ENCODE measurements at places on chromosomes 1 and 21. TPM values are rescaled to one million over a fixed set of nuclear protein-coding genes. Genes with fewer than 3 reads are reported as not detected.

DNA sequence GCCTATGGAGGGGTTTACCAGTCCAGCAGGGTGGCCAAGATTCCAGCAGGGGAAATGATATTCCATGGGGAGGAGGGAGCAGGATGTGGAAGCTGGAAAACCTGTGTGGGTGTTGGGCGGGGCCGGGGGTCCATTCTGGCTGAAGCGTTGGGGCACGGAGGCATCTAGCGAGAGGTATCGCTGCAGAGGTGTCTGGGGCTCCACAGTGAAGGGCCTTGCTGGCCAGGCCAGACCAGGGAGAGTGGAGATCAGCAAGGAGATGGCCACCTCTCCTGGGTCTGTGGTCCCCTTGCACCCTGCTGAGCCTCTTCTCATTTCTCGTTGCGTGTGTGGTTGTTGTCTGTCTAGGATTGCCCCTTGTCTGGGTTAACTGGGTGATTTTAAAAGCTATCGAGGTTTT lies 6.2 kb downstream of the COQ8A start:
- no peak for DNase-seq

- no peak for DNase-seq
These were observed 40.8 kb upstream of the LRRC3 start for GRCh38 chr21:44414291-44415072.

RSPH1 gene
- total RNA-seq: not detected

KCNJ9 gene
- not detected for total RNA-seq

DNA sequence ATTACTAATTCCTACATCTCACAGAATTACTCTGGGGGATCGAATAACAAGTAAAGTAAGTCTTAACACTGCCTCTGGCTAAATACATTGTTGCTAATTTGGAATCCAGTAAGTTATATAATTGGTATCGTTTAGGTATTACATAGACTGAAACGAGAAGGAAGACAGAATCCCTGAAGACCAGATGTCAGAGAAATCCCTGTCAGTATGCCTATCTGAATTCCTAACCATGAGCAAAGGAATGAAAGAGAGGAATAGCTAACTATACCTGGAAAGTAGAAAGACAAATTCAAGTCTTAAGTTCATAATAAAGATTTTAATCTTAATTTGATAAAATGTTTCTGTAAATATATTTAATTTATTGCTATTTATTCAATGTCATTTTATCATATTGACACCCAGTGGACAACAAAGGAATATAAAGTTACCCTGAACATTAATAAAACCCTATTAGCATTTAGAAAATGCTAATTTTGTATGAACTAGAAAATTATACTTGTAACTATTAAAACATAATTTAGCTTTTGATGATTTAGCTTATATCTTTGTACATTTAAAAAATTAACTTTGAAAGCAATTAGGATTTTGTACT lies 11.4 kb downstream of the DEPDC1 start:
- DNase-seq: no peak

MFN2 gene
- 52.5 TPM for total RNA-seq

- DNase-seq: no peak
These were observed 7.0 kb upstream of the MAST2 start for GRCh38 chr1:45796381-45796780.

- no peak for DNase-seq
These were observed 74.3 kb downstream of the DDR2 start for GRCh38 chr1:162706606-162707005.

DNA sequence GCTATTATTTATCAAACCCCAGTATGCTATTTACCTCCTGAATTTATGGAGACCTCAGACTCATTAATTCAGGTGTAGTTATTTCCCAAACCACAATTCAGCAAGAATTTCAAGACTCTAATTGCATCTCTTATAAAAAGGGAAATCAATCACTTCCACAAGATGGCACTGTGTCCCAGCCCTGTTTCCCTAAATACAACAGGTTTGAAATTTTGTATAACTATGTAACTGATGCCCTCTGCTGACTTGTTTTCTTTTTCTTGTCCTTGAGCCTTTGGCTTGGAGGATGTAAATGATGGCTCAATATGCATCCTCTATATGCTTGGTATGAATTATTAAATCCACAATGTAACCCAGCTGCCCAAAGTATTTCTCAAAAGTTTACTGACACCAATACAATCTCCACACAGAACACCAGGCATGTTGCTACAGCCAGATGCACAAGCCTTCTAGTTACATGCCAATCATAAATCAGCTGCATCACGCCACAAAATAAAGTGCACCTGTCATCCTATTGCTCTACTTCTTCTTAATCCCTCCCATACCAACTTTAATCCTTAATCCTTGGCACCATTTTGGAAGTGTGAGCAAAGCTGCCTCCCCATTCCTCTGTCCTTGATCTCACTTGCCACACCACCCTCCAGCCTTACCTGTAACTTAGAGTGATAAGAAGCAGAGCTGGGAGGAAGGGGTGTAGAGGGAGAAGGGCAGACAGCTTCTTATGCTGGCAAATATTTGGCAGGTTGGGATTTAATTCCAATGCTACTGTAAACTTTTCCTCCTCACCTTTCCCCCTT lies 9.0 kb downstream of the C1orf105 start:
- DNase-seq: peak; percentile 76

DNA sequence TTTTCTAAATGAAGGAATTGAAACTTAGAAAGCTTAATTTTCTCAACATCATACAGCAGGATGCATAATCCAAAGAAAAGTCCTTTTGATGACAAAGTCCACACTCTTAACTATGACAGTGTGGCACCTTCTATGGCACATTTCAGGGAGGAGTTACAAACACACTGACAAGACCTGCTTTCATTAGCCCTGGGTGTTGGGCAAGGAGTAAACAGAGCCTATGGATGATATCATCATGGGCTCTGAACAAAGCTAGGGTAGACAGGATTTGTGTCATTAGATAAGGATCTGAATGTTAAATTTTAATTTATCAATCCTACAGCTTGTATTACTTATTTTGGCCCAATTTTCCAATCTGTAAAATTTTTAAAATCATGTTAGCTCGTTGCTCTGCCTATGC lies 62.6 kb upstream of the DENND1B start:
- no peak for DNase-seq

SPRR1B gene
- total RNA-seq: not detected

WLS gene
- 66.1 TPM for total RNA-seq

HCRTR1 gene
- under 0.01 TPM for total RNA-seq

GRCh38 chr1:98910827-98911226 lies 93.8 kb downstream of the PLPPR5 start:
- no peak for DNase-seq

DNA sequence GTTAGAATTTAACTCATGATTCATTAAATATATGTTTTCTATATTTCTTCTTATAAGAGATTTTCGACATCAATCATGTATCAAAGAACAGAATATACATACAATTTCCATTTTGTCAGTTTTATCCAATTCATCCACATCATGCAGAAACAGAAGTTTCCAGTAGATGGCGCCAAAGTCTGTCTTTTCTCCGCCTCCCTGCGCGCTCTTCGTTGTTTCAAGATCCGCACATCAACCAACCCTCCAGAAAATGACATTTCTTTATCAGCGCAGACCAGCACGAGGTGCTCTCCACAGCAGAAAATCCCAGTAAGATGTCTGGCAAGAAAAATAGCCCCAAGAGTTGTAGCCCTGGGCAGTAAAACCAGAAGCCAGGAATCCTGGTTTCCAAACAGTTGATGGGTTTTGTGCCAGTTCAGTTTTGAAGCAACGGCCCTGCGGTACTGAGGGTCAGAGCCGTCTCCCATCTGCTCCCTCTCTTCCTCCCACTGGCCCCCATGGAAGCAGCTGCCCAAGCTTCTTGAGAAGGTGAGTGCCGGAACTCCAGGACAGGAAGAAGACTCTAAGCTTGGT lies 38.6 kb upstream of the GPR137B start:
- DNase-seq: peak; percentile 70

RBM11 gene
- total RNA-seq: 0.32 TPM

LCE3E gene
- total RNA-seq: not detected

DNA sequence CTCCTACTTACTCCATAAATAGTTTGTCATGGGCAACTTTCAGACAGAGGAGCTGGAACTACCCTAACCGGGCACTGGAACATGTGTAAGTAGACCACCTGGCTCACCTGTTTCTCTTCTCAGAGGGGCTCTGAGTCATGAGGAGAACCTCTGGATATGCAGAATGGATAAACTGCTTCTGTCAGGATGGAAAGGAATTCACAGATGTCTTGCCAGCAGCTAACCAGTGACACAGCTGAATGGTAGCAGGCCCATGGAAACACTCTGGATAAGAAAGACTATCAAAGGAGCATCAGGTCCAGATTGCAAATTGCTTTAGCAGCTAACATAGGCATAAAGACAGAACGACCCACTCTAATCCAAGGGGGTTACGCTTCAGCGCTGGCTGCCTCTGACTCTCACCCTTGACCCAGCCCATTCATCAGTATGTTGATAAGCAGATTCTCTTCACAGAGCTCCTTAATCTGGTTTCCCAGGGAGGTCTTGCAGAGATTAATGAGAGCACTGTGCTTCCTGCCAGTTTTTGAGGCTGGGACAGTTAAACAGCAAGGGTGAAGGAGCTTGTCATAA lies 54.2 kb downstream of the HIVEP3 start:
- peak; percentile 70 for DNase-seq

DNA sequence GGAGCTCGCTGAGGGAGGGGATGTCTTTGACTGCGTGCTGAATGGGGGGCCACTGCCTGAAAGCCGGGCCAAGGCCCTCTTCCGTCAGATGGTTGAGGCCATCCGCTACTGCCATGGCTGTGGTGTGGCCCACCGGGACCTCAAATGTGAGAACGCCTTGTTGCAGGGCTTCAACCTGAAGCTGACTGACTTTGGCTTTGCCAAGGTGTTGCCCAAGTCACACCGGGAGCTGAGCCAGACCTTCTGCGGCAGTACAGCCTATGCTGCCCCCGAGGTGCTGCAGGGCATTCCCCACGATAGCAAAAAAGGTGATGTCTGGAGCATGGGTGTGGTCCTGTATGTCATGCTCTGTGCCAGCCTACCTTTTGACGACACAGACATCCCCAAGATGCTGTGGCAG lies 1.4 kb downstream of the TSSK3 start:
- DNase-seq: no peak

- DNase-seq: no peak
These were observed 3.9 kb downstream of the KPNA6 start for GRCh38 chr1:32111789-32112188.

GRCh38 chr1:165815725-165816124 lies 11.7 kb upstream of the UCK2 start:
- peak; percentile 40 for DNase-seq

DNALI1 gene
- total RNA-seq: 7.1 TPM

DNA sequence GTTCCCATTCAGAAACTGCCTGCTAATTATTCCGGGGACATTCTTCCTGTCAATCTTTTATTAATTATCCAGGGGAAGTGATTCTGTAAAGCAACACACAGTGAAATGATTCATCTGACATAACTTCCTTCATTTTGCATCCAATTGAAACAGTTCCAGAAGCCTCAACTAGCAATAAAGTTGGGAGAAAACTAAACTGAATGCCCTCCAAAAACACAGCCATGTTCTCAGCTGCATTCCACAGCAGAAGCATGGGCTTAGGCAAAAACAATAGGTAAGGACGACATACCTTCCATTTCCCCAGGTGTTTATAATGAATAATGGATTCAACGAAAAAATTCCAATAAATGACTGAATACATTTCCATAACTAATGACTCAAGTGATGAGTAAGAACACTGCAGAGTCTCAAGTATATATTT lies 36.9 kb upstream of the TARBP1 start:
- peak; percentile 48 for DNase-seq

GRCh38 chr21:42754270-42754933 lies 101.0 kb downstream of the PDE9A start:
- no peak for DNase-seq

DNA sequence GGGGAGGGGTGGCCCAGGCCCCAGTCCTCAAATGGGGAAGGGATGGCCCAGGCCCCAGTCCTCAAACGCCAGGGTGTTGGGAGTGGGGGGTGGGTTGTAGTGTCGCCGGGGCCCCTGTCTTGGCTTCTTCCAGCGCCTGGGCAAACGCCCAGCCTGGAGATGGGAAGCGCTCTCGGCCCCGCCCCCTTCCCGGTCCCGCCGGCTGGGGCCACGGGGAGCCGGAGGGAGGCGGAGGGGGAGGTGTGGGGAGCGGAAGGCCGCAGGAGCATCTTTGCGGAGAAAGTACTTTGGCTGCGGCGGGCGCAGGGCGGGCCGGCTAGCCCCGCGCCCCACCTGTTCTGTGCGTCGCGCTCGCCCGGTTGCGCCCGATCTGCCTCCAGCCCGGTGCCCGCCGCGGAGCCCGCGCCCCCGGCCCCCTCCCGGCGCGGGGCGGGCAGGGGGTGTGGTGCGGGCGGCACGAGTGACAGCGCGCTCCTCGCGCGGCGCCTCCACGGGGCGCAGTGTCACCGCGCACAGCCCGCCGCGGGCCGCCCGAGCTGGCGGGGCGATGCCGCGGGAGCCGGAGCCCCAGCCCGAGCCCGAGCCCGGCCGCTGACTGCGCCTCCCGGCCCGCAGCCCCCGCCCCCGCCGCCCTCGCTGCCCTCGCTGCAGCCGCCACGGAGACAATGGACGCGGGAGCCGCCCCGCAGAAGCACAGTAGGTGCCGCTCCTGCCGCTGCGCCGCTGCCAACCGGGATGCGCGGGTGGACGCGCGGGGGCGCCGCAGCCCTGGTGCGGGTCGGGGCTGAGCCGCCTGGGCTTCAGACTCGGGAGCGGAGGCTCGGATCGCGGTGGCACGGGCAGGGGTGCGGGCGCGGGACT lies 31.1 kb upstream of the PEX10 start:
- DNase-seq: no peak

PRR9 gene
- not detected for total RNA-seq

GRCh38 chr1:87132284-87132870 lies 196.3 kb upstream of the LMO4 start:
- DNase-seq: no peak

- peak; percentile 9 for DNase-seq
These were observed 200.6 kb downstream of the PRDM2 start for GRCh38 chr1:13900583-13900982.

- peak; percentile 41 for DNase-seq
These were observed 1.5 kb downstream of the CSDE1 start for GRCh38 chr1:114756009-114756892.

DNA sequence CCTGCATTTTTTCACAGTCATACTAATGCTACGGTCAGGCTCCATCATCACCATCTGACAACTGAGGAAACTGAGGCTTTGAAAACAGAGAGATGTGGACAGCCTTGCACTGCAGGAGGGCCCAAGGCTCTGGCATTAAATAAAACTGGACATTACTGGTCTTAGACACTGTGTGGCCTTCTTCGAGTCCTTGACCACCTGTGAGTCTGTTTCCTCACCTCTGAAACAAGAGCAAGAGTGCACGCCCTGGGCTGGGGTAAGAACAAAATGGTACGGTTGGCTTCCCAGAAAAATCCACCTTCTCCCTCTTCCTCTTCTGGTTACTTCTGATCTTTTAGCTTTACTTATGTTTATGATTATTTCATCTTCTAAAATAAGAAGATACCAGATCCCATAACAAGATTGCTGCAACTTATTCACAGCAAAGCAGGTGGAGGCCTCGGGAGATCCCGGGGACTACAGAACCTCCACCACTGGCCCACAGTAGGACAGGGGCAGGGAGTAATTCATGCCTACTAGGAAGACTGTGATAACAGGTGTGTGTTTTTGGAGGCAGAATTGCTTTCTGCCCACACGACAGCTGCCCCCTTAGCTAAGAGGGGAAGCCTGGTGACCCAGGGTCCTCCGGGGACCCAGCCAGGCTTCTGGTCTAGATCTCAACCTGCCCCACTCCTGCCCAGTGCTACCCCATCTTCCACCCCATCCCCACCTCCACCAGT lies 156.4 kb upstream of the EDN2 start:
- DNase-seq: no peak

- peak; percentile 88 for DNase-seq
These were observed 40.4 kb upstream of the GOLT1A start for GRCh38 chr1:204254031-204254661.

KIF21B gene
- 0.32 TPM for total RNA-seq

- peak; percentile 81 for DNase-seq
These were observed 13.8 kb downstream of the PARK7 start for GRCh38 chr1:7975212-7975865.

Data from fibroblast of villous mesenchyme (primary cell).